Fibroblast of skin of right quadriceps (primary cell): ENCODE measurements at places on chromosomes 7 and 10.
A peak's percentile ranks its signal among the peaks of the same experiment; 100 is the strongest.

- DNase-seq, result peak; percentile 20
Measured at GRCh38 chr10:99906470-99906869, 103.3 kb downstream of the DNMBP start.

- no peak for DNase-seq
Measured at GRCh38 chr10:107443326-107443725, 278.8 kb upstream of the SORCS1 start.

- no peak for DNase-seq
Measured at GRCh38 chr10:7449063-7449695, 38.3 kb upstream of the SFMBT2 start.

GRCh38 chr10:23522345-23522744 lies 83.5 kb downstream of the OTUD1 start:
- no peak for DNase-seq

DNA sequence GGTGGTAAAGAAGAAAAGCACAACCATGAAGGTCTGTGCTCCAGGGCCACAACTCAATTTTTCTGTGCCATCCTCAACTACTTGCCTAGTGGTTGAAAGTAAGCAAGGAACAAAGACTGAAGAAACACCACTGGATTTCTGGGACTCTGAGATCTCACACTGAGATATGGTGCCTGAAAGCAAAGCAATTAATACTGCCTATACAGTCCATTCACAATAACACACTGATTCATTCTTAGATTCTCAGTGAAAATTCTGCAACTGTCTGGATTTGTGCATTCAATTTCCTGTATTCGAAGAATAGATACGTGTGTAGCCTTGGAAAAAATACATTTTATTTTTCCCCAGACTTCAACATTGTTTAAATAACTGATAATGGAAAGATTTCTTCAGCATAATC lies 116.4 kb upstream of the FAM133B start:
- DNase-seq, result no peak

DNA sequence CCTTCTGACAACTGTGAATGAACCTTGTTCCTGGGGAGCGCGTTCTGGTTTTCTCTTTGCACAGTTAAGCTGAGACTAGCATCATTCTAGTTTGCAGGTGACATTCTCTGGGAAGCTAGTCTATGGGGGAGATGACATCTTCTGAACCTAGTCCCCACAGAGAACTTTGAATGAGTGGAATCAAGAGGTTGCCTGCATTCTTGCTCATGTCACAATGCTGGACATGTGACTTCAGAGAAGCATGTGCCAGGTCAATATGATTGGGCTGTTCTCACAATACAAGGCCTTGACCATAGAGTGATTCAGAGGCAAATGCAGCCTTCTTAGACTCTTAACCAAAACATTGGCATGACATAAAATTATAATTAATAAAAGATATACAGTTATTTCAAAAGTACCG lies 22.1 kb downstream of the KLLN start:
- no peak for DNase-seq

GRCh38 chr7:21911341-21911875 lies 34.3 kb downstream of the CDCA7L start:
- DNase-seq, result peak; percentile 90

- peak; percentile 32 for DNase-seq
Measured at GRCh38 chr7:94584113-94584512, 71.8 kb downstream of the SGCE start.

DNA sequence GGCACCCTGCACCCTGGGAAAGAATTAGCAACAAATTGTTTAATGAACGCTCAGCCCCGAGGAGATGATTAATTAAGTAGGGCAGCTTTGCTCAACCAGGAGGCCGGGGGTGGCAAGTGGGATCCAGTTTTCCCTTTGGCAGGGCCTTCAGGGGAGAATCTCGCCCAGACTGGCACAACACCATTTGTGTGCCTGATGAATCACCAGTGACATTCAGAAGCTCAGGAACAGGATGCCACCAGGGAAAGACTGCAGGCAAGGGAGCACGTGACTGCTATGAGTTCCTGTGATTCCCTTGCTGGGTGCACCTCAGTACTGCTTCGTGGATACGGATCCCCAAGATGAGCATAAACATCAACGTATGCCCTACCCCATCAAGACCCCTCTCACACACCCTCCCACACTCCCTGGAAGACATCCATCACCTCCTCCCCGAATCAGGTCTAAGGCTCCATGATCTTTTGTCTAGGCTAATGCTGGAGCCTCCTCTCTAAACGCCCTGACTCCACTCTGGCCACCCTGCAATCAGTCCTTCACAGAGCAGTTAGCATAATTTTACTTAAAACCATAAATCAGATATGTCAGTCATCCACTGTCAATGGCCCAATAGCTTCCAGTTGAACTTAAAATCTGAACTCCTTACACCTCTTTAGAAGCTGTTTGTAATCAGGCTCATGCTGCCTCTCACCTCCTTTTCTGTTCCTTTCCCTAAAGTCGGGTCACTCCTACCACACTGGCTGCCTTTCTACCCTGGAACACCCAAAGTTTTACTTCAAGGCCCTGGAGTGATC lies 109.2 kb upstream of the AGK start:
- DNase-seq, result no peak

- DNase-seq, result peak; percentile 6
Measured at GRCh38 chr10:99328579-99329303, 415 bp upstream of the CNNM1 start.

DNA sequence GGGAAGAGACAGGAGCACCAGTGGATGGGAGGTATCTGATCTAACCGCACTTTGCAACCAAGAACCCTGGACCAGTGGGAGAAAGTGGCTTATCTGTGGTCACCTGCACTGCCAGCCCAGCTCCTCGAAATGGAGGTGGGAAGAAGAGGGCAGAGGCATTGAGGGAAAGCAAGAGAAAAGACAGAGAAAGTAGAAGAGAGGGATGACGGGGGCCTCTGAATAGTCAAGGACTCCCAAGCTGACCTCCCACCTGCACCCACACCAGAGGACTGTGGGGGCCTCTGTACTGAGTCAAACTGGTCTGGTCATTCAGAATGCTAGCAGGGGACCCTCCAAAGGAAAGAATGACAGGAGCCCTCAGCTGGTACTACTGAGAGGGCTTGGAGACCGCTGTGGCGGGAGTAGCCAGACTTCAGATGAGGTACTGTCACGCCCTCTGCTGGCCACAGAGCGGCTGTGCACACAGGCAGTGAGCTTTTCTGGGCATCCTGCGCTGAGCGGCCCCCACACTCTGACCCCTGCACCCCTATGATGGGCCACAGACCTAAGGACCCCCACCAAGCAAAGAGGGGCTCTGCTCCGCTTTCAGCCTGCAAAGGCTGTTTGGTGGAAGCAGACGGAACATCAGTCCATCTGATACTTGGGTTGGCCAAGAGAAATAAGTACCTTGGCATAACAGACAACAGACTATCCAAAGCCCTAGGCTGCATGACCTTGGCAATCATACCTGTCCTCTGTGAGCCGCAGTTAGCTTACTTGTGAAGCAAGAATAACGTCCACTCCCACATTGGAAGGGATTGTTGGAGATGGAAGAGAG lies 112.9 kb downstream of the COL13A1 start:
- DNase-seq, result peak; percentile 53
